H7 (cell line): ENCODE measurements at places on chromosomes 12 and 14.

GRCh38 chr12:68042212-68042699 is 53.0 kb downstream of the IFNG-AS1 start:
- DNase-seq = no peak

DNA sequence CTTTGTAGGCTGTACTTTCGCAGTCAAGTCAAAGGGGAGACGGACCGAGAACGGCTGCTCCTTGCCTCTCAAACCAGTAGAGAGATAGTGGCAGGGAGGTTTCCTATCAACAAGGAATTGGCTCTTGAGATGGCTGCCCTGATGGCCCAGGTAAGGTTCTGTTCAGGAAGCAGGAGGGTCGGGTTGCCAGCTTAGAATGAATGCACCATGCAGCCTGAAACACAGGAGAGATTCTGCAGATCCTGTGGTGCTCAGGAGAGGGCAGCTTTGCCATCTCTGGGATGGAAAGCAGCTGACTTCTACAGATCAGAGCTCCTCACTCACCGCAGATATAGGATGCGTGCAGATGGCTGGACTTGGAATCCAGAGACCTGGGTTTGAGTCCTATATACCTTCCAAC is 18.0 kb downstream of the PIGH start:
- no peak for DNase-seq

- no peak for DNase-seq
Observed at GRCh38 chr14:26175658-26176057, 422.2 kb downstream of the NOVA1 start.

GRCh38 chr14:100078997-100079725 is 13.9 kb downstream of the EVL start:
- peak; percentile 77 for DNase-seq

DNA sequence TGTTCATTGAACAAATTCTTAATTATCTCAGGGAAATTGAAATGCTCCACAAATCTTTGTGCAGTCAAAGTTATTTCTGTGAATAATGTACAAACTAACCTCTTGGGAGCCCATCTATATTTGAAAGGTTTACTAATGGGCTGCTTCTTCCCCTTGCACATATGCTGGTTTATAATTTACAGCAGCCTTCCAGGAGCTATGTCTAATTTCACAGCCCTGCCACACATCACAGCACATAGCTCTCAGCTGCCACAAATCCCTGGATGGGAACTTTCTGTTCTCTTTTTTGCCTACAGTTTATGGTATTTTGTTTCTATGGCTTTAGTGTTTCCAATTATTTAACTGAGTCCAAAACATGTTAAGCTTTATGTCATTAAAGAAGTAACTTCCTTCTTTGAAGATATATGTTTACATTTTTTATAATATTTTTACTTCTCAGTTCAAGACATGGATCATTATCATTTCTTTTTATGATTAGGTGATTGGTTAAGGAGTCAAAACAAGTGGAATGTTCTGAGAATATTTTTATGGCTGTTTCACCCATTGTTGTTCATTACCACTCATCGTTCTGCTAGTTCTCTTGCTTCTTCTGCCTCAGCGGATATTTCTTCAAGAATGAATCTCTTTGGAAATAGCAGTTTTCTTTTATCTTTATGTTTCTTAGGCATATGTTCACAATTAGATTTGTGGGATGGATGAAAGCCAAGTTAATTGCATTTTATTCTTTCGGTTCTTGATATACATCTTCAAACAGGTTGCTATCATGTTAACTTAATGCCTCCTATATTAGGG is 475.6 kb upstream of the MIS18BP1 start:
- DNase-seq = no peak

DNA sequence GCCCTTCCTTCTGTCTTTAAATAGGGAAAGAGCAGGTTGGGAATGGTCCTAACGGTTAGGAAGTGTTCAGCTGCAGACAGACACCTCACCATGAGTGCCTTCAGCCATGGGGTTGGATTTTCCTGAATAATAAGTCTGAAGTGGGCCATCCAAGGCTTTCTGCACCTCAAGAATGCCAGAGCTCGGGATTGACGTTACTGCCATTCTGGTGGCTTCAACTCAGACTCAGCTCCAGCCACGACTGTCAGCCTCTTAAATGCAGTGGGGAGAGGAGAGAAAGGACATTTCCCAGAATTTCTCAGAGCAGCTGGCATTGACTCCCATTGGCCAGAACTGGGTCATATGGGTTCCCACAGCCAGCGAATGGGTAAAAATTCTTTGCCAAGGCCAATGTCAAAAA is 363.4 kb downstream of the MED13L start:
- no peak for DNase-seq

DNA sequence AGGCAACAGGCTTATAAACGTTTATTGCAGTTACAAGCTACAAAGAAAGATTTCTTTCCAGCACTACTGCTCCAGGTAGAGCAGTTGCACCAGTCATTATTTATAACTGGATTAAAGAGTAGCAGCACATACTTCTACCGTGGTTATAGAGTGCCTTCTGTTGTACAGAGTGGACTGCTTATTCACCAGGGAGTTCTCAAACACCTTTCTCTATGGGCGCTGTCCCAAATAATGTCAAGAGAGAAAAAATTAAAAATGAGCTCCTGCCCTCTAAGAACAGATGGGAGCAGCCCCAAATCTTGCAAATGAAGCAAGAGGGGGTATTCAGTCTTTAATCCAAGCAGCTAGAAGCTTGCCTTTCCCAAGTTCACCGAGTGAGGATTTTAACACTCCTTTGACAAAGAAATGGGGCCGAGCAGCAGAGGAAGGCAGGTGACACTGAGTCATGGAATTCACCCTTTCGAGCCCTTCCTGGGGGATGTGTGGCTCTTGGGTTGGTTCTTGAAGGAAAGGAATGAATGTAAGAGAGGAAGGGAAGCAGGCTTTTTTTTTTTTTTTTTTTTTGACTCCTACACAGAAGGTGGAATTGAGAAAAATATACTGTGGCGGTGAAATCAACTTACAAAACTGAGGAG is 181.2 kb downstream of the PRKCH start:
- peak; percentile 36 for DNase-seq

DNA sequence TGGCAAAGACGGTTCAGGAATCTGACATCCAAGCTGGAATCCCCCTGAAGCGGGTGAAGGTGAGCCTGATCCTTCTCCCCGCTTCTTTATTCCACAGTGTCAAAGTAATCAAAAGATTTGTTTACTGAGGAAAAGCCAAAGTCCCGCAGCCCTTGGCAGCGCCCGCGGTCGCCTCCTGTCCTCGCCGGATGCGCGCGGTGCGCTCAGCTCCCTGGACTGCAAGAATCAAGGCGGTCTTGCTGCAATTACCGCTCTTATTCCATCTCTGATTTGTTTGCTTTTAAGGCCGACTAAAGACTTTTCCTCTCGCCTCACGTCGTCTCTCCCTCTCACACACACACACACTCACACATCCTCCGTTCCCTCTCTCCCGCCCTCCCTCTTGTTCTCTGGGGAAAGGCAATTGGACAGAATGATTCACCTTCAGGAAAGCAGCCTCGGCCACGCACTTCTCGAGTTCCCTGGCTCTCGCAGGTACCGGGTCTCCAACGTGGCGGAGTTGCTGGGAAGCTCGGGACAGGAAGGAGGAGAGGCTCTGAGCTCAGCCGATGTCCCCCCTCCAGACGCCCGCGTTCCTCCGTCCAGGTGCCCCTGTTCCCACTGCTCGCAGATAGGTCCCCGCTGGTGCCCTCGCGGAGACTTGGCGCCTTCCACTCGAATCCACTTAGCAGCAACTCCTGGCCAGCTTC is 68.6 kb upstream of the USP15 start:
- peak; percentile 46 for DNase-seq

DNA sequence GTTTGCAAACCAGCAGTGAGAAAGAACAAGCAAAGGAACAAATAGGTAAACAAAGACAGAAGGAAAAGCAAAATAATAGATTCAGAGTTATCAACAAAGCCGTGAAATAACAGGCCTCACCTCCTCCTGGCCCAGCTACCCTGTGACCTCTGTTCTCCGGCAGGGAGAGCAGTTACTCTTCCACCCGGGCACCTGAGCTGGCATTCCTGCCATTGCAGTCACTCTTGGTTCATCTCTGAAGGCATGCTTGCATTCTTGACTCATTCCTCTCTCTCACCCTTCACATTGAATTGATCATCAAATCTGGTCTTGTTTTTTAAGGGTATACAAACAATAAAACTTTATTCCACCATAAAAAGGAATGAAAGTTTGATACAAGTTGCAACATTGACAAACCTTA is 95.1 kb downstream of the TTC8 start:
- no peak for DNase-seq

- DNase-seq = no peak
Observed at GRCh38 chr12:102629262-102629888, 149.0 kb upstream of the IGF1 start.

- DNase-seq = peak; percentile 22
Observed at GRCh38 chr12:92717202-92717601, 14.4 kb downstream of the PLEKHG7 start.

DNA sequence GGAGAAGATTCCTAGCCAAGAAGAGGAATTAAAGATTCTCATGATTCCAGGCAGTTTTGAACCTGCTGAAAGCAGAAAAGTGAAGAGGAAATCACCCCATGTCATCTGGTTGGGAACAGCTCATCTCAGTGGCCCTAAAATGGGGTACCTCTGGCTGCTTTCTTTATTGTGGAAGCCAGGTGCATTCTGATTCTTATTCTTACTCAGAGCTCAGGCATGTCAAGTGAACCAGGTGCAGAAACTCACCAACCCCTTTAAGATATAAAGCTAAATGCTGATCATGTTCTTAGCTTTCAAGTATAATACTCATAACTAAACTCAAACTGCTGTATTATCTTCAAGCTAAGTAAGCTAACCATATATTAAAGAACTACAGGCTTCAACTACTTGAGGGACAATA is 253.9 kb upstream of the ARID2 start:
- DNase-seq = no peak

GRCh38 chr12:116542345-116542956 is 16.7 kb upstream of the MAP1LC3B2 start:
- DNase-seq = no peak

DNA sequence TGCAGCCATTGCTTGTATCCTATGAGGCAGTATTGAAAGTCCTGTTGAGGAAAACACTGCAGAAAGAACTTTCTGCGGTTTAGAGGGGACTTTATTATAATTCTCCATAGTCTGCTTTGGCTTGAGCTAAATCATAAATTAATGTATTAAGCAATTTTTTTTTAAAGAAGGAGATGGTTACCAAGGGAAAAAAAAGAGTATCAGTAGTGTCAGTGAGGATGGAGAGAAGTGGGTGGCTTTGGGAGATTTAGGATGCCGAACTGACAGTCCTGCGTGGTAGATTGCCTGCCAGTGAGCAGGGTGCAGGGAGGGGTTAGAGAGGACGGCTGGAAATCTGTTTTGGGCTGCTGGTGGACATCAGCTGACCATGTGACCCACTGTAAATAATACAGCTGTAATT is 96.8 kb downstream of the MYRFL start:
- no peak for DNase-seq

- DNase-seq = no peak
Observed at GRCh38 chr14:21023174-21023573, 1.7 kb downstream of the NDRG2 start.

DNA sequence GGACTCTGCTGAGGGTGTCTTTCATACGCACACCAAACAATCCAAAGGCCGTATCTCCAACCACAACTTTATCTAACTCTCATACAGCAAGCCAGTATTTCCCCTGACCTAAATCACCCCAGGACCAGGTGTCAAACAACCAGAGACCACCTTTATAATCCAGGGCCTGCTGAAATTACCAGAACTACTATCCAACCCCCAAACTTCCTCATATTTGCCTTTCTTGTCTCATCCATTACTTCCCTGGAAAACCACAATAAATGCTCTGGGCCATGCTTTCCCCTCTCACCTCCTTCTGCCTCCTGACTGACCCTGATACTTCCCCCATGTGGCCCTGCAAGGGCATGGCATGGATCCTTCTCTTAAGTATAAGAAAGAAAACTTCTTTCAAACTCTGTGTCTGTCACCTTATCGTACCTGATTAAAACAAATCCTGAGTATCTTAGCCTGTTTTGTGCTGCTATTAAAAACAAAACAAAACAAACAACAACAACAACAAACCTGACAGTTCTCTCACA is 44.7 kb upstream of the CRACR2A start:
- DNase-seq = no peak

DNA sequence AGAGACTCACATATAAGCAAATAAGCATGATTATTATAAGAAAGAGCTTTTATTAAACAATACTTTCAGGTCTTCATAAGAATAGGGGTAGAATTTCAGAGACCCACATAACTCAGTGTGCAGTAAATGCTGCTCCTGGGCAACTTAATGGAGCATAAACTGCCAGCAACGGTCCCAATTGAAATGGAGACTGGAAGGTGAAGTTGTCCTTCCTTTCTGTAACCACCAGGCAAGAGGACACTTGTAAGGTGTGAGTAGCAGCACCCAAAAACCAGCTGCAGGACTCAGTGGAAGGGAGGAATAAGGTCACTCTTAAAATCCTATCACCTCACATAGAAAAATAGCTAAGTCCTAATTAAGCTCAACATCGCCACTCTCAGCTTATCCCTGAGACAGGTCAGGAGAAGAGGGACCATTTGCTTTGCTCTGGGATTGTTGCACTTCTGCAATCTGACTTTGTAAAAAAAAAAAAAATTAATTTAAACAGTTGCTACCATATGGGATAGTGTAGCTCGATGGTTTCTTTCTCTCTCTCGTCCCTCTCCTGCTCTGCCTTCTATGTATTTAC is 22.7 kb upstream of the LTA4H start:
- DNase-seq = no peak

DNA sequence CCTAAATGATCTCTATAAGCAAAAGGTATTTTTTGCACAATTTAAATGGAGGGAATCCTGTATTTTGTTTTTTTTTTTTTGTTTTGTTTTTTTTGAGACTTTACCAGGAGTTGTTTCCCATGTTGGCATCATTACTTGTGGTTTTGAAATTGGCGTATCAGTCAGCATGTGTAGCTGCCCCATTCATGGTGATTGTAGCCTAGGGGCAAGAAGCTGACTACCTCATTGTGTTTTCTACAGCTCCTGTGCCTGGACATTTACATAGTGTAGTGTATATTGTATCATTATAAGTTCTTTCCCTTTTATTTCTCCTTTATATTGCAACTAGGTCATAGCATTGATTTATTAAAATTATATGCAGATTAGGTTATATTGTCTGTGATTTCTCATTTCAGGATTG is 24.5 kb downstream of the SAMD4A start:
- DNase-seq = no peak

- no peak for DNase-seq
Observed at GRCh38 chr14:80358112-80358511, 146.8 kb upstream of the DIO2 start.

GRCh38 chr12:93537769-93538168 is 34.7 kb upstream of the SOCS2 start:
- no peak for DNase-seq

DNA sequence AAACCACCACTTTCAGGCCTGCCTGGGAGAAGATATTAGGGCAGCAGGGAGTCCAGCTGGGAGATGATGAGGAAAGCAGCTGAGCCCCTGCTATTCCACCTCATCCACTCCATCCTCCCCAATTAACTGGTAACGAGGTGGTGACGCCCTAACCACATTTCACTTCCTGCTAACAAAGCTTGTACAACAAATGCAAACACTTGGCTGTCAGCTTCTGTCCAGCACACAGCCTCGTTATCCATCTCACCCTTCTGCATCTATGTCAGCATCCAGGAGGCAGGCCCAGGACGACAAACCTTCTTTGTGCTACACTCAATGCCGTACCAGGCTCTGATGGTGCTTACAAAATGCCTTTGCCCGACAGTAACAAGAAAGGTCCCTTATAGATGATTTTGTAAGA is 225.4 kb downstream of the APAF1 start:
- no peak for DNase-seq

GRCh38 chr12:7021956-7022355 is 3.7 kb upstream of the LPCAT3 start:
- DNase-seq = no peak
